ENCODE measurements at places on chromosomes 2 and 18.

DNA sequence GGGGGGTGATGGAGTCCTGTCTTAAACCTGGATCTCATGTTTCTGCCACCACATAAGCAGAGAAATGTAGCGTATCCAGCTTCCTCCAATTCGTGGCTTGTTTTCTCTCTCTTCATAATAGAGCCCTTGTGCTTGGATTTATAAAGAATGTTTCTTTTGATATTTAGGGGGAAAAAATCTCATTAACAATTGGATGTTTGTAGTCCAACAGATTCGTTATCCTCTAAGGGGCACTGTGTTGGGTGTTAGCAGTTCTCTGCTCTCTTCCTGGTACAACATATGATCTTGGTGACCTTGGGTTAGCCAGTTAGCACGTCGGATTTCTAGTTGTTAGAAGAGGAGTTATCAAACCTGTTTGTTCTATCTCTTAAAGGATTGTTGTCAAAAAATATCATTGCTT, 127.8 kb downstream of the FMNL2 start:
- no peak for DNase-seq

GRCh38 chr2:39356922-39357639, 80.0 kb downstream of the MAP4K3 start:
- DNase-seq = no peak

GRCh38 chr2:150812066-150812465, 324.6 kb upstream of the RND3 start:
- no peak for DNase-seq

DNA sequence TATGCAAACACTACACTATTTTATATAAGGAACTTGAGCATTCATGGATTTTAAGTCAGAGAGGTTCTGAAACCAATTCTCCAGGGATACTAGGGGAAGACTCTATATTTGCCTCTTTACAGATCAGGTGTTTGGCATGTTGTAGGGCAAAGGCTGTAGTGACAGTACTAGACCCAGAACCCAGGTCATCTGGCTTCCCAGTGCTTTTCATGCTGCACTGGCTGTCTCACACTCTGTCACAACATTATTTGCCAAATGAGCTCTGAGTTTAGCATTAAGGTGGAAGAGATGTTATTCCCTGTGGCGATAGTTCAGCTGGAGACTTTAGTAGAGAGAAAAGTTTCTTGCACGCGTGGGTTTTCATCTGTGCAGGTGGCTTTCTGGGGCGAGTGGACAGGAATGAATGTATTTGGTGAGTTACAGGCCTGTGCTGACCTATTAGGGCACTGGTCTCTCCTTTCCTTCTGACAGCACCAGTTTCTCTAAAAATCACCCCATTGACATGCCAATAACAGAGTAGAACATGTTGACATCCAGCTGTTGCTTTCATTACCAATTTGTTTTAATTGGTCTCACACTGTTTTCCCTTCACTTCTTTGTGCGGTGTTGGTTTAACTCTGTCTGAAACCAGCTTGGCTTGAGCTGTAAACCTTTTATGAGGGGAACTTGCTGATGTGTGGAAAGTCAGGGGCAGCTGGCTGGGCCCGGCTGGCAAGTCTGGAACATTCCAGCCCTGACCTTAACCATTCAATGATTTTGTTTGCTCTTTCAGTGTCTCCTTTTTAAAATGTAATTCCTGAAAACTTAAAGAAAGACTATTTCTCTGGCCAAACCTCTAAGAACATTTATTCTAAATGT, 643.0 kb upstream of the FAM98A start:
- DNase-seq = peak; percentile 85

GRCh38 chr2:86358957-86359356, 21.5 kb upstream of the REEP1 start:
- no peak for DNase-seq

- no peak for DNase-seq
Observed at GRCh38 chr2:25649786-25650185, 23.6 kb downstream of the DTNB start.

DNA sequence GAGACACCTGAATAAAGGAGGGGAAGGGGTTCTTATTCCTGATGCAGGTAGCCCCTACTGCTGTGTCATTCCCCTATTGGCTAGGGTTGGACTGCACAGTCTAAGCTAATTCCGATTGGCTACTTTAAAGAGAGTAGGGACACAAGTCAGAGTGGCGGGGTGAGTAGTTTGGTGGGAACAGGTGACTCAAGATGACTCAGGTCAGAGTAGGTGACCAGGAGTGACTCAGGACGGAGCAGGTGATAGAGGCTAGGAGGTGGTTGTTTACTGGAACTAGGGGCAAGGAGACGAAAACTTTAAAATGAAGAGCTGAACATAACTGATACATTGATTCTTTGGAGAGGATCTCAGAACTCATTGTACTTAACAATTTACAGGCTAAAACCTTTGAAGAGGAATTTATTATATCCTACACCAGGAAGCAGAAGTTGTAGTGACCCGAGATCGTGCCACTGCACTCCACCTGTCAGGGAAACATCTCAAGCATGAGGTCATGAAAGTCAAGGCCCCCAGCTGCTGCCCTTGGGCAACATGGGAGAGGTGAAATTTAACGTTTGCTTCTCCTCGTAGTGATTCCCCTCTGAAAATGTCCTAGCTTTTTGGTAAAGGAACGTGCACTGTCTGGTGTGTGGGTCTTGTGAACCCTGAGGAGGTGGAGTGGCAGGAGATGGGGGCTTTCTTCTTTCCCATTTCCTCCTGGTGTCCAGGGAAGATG, 4.5 kb upstream of the CYP27A1 start:
- no peak for DNase-seq

DNA sequence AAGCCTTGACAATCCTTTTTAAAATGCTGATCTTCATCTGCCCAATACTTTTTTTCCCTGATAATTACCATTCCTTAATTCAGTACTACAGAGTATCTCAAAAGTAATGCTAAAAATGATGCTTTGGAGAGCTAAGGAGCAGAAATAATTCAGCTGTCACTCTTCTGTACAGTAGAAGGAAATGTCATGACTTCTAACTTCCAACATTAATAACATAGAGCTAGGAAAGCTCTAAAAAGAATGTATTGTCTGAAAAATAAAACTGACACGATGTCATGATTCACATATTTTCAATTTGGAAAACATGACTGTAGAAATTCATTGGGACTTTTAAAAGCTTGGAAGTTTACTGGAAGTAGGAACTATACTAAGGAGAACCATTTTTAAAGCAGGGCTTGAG, 212.3 kb downstream of the GULP1 start:
- no peak for DNase-seq

DNA sequence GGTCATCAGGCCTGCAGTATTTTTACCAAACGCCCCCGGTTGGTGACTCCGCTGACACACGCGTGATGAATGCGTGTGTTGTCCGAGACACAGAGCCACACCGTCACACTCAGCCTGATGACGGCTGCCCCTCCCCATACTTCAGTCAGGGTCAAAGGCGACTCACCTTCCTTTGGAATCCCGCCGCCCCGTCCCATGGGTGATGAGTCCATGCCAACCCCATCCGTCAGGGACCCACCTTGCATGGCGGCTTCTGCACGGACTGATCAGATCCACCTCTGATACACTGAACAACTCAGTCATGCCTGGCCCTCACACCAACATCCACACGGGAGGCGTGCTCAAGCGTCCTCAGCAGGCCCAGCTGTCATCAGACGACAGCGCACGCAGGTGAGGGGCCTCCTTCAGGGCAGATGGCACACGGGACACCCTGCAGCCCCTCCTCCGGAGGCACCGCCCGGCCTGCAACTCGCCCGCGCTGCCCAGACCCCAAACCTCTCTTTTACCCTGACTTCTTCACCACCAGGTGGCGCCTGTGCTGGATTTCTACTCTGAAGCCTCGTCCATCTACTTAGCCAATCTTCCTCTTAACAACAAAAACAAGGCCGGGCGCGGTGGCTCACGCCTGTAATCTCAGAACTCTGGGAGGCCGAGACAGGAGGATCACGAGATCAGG, 89.2 kb downstream of the ZNF516 start:
- DNase-seq = peak; percentile 70

DNA sequence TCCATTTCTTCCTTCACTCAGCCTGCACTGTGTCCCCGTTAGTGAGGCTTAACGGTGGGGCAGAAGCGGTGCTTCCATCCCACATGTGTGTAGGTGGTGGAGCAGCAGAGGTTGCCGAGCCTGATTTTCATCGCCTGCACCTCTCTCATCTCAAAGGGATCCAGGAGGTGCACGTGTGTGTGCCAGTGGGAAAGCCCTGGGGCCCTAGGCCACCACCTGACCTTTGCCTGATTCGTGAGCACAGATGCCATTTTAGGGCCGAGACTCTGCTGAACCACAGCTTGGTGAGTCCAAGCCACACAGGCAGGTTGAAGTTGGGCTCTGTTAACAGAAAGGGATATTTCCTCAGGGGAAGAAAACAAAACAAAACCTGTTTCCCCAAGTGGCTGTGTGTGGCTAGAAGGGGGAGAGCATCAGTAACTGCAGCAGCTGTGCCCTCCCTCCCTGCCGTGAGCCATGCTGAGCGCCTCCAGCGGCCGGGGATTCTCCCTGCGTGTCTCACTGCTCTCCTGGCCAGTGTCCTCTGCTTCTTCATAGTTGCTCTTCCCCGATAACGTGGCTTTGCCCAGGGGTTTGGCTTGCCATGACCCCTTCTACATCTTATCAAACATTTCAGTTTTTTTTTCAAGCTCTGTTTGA, 81.5 kb downstream of the MAPRE2 start:
- no peak for DNase-seq

DNA sequence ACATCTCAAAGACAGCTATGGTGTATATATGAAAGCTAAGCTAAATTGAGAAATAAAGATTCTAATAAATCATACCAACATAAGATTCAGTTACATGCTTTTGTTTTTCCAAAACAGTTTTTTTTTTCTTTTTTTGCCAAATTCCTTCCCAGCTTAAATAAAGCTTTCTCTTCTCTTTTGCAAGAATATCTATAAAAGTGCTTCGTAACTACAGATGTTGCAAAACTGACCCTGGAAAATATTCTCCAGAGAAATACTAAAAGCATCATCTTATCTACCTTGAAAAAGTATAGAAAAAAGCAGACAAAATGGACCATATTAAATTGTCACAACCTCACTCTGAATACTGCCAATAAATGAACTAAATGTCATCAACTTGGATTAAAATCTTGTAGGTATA, 38.7 kb downstream of the FANCL start:
- DNase-seq = no peak

GRCh38 chr2:182066400-182067087, 80.9 kb downstream of the PPP1R1C start:
- peak; percentile 60 for DNase-seq

GRCh38 chr18:37539236-37539635, 26.4 kb downstream of the CELF4 start:
- DNase-seq = no peak

GRCh38 chr2:32284321-32284720, 6.6 kb downstream of the YIPF4 start:
- DNase-seq = peak; percentile 19

- DNase-seq = no peak
Observed at GRCh38 chr2:231597627-231598026, 5.0 kb downstream of the TEX44 start.

DNA sequence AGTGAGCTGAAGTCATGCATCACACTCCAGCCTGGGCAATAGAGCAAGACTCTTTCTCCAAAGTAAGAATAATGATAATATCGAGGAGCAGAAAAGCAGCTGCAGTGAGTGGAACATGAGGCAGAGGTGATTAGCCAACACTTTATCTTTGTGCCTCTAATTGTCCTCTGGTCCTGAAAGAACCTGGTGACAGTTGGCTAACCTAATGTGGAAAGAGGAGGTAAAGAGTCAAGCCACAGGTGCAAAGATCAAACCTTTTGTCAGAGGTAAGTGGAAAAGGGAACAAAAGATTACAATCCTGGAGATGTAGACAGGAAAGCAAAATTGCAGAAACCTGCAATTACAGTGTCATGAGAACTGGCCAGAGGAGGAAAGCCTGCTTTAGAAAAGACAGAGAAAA, 53.5 kb upstream of the LCLAT1 start:
- DNase-seq = no peak

DNA sequence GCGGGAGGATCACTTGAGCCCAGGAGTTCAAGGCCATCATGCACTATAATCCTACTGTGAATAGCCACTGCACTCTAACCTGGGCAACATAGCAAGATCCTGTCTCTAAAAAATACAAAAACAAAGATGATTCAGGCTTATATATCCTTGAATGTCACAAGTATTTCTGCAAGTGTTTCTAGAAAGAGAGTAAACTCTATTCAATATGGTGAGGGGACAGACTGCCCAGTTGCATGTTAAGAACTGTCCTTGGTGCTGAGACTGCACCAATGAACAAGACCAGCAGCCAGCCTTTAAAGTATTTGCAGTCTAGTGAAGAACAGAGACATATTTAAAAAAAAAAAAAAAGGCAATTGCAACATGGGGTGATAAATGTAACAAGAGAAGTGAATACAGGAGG, 16.4 kb downstream of the MAP3K19 start:
- DNase-seq = peak; percentile 80

DNA sequence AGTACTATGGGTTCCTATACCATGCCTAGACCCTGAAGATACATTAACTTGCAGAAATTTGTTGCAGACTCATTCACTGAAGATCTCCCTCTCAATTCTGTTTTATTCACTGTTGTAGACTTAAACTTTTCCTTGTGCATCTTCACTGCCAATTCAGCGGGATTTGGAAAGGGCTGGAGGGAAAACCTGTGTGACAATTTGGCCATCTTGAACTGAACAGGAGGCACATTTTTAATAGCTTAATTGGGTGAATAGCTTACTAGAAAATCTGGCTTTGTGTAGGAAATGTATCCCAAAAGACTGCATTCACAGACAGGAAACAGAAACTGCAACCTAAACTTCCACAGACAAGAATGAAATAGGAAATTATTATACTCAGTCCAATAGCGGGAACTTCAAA, 512.3 kb downstream of the XIRP2 start:
- DNase-seq = no peak

- no peak for DNase-seq
Observed at GRCh38 chr2:115867024-115867423, 1424.6 kb downstream of the DPP10 start.

- no peak for DNase-seq
Observed at GRCh38 chr2:236855866-236856847, 229.5 kb upstream of the COPS8 start.

- DNase-seq = no peak
Observed at GRCh38 chr18:10370716-10371115, 83.7 kb upstream of the APCDD1 start.

DNA sequence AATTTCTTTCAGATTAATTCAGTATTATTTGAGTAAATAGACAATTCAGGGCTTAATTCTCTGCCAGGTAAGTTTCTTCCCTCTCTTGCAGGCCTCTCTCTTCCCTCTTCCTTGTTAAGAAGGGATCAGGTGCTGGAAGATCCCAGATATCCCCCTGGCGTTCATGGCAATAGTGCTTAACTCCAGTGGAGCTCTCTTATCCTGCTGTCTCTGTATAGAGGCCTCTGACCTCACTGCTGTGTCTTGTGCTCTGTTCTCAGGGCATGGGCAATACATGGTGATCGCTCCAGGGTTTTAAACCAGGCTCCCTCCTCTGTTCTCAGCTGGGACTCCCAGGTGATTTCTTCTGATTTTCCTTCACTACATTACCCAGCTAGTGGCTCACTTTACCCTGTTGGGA, 226.8 kb downstream of the MC4R start:
- no peak for DNase-seq

- DNase-seq = no peak
Observed at GRCh38 chr2:172252154-172252553, 149.5 kb upstream of the DLX2 start.

GRCh38 chr2:25257931-25258846, 83.5 kb downstream of the DNMT3A start:
- no peak for DNase-seq
